ENCODE measurements at places on chromosomes 2 and 18. TPM values are rescaled to one million over a fixed set of nuclear protein-coding genes. Genes with fewer than 3 reads are reported as not detected.

- H3K4me1 ChIP-seq: no peaks in the 10 kb centered on the region
- H3K4me3 ChIP-seq: no peak overlapping the region
- no peak overlapping the region for H3K27ac ChIP-seq
- H3K36me3 ChIP-seq: no peaks in the 10 kb centered on the region
- DNase-seq: no peak
- H3K27me3 ChIP-seq: no peaks in the 10 kb centered on the region
Observed at GRCh38 chr2:206859330-206859739, 80.0 kb upstream of the CPO start.

SPDYA gene
- 0.83 TPM for total RNA-seq

SERPINB11 gene
- total RNA-seq: not detected

DNA sequence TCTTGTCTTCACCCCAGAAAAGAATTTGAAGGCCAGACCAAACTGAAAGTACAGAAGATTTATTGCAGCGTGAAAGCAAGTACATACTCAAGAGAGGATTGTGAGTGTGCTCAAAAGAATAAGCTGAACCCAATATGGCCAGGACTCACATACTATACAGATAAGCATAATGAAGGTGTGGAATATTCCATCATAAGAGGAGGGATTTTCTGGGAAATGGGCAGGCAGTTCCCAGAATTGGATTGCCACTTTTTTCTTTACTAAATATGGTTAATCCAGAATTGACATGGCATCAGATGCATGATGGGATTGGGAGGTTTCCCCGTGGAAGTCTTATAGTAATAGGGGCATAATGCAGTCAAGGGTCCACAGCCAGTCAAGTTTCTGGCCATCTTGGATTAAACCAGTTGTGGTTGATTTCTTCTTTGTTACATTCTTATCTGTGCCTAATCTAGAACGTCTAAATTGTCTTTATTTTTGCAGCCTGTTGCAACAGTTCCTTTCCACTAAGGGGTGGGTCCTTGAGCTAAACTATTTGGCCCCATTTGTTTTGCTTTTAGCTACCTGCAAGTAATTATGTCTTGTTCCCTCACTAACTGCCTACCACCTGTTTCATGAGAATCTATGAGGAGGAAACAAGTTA, 9.0 kb downstream of the SP140L start:
- H3K27ac ChIP-seq: no peak overlapping the region
- no peaks in the 10 kb centered on the region for H3K27me3 ChIP-seq

GRCh38 chr2:174593041-174593440, 4.6 kb downstream of the WIPF1 start:
- no peak for DNase-seq
- H3K27me3 ChIP-seq: no peaks in the 10 kb centered on the region
- peak overlapping the region; percentile 92 for H3K27ac ChIP-seq
- peaks cover 13% of the 10 kb centered on the region for H3K4me1 ChIP-seq

DNA sequence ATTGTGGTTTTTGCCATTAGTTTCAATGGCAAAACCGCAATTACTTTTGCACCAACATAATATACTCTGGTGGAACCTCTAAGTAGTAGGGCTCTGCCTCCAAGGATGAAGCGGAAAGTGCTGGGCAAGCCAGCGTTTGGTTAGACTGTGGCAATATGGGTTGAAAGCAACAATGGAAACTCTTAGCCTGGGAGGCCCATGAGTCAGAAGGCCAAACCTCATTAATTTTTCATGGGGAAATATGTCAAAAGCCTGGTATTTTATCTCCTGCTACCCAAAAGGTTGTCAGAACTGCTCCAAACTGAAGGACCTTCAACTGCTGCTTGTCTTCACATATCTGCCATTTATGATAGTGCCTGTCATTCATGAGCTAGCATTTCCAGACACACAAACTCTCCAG, 179.1 kb upstream of the CYP26B1 start:
- H3K4me1 ChIP-seq: no peaks in the 10 kb centered on the region
- peak; percentile 29 for DNase-seq
- no peaks in the 10 kb centered on the region for H3K27me3 ChIP-seq
- no peak overlapping the region for H3K27ac ChIP-seq
- no peak overlapping the region for H3K4me3 ChIP-seq

- H3K27me3 ChIP-seq: peaks cover 11% of the 10 kb centered on the region
- no peak for DNase-seq
- no peak overlapping the region for H3K27ac ChIP-seq
- no peak overlapping the region for H3K4me3 ChIP-seq
Observed at GRCh38 chr2:65700004-65700651, 267.7 kb upstream of the SPRED2 start.

SIX3 gene
- total RNA-seq: 2.0 TPM

- no peak for DNase-seq
- no peak overlapping the region for H3K27ac ChIP-seq
- no peak overlapping the region for H3K4me3 ChIP-seq
Observed at GRCh38 chr18:73900106-73900835, 247.4 kb downstream of the FBXO15 start.

DNA sequence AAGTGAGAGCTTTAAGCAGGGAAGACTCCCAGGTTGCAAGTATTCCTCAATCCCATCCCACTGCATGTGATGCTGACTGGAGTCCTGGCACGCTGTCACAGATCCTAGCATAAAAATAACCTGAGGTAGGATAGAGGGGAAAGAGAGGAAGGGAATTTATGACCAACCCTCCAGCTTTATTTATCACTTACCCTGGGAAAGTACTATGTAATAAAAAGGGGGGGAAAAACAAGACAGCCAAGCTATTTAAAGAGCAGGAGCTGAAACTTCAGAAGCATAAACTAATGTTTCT, 122.2 kb downstream of the SLC8A1 start:
- H3K27me3 ChIP-seq: no peaks in the 10 kb centered on the region
- peaks cover 8% of the 10 kb centered on the region for H3K4me1 ChIP-seq
- no peak overlapping the region for H3K27ac ChIP-seq
- H3K4me3 ChIP-seq: no peak overlapping the region
- no peak for DNase-seq
- no peaks in the 10 kb centered on the region for H3K36me3 ChIP-seq

TTN gene
- 26.2 TPM for total RNA-seq

DNA sequence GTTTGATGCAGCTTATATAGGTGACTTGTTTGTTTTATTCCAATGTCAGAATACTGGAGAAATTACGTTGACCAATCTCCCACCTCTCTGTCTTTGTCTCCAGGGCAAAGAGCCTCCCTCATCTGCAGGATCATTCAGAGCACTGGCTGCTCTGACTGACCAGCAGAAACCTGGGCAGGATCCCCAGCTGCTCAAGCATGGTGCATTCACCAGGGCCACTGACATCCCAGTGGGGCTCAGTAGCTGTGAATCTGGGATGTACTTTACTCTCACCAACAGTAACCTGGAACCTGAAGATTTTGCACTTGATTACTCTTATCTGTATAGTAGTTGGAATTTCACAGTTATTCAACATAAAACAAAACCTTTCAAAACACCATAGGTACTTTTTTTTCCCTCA, 235.9 kb downstream of the ANKRD36 start:
- no peak for DNase-seq
- no peak overlapping the region for H3K27ac ChIP-seq
- no peak overlapping the region for H3K4me3 ChIP-seq
- H3K27me3 ChIP-seq: no peaks in the 10 kb centered on the region
- H3K36me3 ChIP-seq: no peaks in the 10 kb centered on the region
- no peaks in the 10 kb centered on the region for H3K4me1 ChIP-seq

LYG2 gene
- 0.30 TPM for total RNA-seq

AGXT gene
- total RNA-seq: 1.3 TPM

RNF152 gene
- 22.9 TPM for total RNA-seq

DNA sequence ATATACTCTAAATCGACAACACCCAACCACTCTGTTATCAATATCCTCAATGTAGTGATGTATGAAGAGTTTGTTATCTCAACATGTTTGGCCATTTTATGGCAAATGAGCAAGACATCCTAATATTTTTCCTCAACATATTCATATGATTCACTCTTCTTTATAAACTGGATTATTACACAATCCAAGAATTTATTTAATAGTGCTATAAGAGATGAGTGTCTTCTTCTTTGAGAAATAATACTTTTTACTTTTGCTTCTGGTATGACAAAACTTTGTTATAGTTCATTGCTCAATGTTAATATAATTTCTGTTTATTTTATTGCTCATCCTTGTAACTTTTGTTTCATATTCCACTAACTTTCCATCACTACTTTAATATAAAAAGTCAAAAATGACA, 44.3 kb downstream of the SCN9A start:
- H3K27me3 ChIP-seq: no peaks in the 10 kb centered on the region
- H3K4me3 ChIP-seq: no peak overlapping the region
- H3K36me3 ChIP-seq: no peaks in the 10 kb centered on the region
- no peak for DNase-seq

GRCh38 chr2:10900216-10901109, 11.3 kb upstream of the KCNF1 start:
- no peak overlapping the region for H3K27ac ChIP-seq
- H3K36me3 ChIP-seq: no peaks in the 10 kb centered on the region
- no peaks in the 10 kb centered on the region for H3K27me3 ChIP-seq
- H3K4me1 ChIP-seq: peaks cover 4% of the 10 kb centered on the region
- H3K4me3 ChIP-seq: no peak overlapping the region
- DNase-seq: peak; percentile 39

DNA sequence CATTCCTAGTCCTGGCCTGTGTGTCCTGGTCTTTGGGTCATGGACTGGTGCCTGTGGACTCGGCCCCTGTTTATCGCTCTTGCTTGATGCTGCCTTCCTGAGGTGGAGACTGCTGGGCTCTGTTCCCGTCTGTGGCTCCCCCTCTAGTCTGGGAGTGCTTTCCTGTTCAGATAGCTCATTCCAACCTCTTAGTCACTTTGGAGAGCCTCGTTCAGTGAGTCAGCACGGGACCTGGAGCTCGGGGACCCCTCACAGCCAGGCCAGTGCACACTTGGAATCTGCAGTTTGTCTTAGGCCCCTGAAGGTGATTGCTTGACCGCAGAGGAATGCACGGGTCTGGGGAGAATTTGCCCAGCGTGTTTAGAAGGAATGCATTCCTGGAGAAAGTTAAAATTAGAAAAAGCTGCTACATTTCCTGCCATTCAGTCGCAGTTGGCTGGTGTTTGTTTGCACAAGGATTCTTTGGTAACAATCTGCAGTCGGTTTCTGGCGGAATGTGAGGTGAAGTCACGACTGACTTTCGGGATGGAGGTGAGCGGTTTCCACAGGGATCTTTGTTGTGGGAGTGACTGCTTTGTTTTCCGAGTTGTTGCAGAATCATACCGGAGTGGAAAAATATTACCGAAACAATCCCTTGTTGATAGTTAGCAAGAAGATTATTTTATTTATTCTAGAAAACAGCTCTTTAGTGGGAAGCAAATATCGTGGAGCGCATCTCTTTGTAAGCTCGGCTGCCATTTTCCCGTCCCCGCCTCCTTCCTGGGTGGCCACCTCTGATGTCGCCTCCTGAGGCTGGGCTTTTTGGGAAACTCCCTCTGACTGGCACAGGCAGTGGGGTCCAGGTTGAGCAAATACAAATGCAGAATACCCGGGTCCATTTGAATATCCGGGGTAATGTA, 29.6 kb downstream of the SH3BP4 start:
- peaks cover 47% of the 10 kb centered on the region for H3K4me1 ChIP-seq
- peak; percentile 93 for DNase-seq
- peak overlapping the region; percentile 43 for H3K4me3 ChIP-seq
- H3K36me3 ChIP-seq: peaks cover 2% of the 10 kb centered on the region
- no peaks in the 10 kb centered on the region for H3K27me3 ChIP-seq

- DNase-seq: no peak
- no peaks in the 10 kb centered on the region for H3K4me1 ChIP-seq
- H3K27me3 ChIP-seq: no peaks in the 10 kb centered on the region
- no peak overlapping the region for H3K27ac ChIP-seq
- H3K36me3 ChIP-seq: no peaks in the 10 kb centered on the region
Observed at GRCh38 chr2:46669016-46669415, 189.7 kb downstream of the TMEM247 start.

DNA sequence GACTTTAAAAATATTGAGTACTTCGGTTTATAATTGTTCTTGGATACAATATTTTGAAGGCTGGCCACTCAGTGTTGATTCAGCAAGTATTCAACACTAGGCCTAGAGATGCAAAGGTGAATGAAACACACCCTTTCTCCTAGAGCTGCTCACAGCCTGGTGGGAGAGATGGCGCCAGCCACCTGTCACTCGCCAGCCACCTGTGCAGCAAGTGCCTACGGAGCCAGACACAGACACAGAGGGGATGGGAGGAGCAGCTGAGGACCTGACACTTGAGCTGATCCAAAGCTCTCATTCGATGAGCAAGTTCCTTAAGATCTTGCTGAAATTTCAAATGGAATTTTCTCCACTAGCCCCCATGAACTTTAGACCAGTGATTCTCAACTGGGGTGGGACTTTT, 151.1 kb upstream of the RIOK3 start:
- no peak overlapping the region for H3K27ac ChIP-seq
- H3K36me3 ChIP-seq: no peaks in the 10 kb centered on the region
- DNase-seq: peak; percentile 9
- H3K27me3 ChIP-seq: no peaks in the 10 kb centered on the region
- peaks cover 12% of the 10 kb centered on the region for H3K4me1 ChIP-seq

- no peaks in the 10 kb centered on the region for H3K36me3 ChIP-seq
- H3K4me1 ChIP-seq: no peaks in the 10 kb centered on the region
- H3K27ac ChIP-seq: no peak overlapping the region
- no peak overlapping the region for H3K4me3 ChIP-seq
Observed at GRCh38 chr18:77668219-77668618, 418.6 kb downstream of the GALR1 start.

PLCD4 gene
- 0.71 TPM for total RNA-seq

DNA sequence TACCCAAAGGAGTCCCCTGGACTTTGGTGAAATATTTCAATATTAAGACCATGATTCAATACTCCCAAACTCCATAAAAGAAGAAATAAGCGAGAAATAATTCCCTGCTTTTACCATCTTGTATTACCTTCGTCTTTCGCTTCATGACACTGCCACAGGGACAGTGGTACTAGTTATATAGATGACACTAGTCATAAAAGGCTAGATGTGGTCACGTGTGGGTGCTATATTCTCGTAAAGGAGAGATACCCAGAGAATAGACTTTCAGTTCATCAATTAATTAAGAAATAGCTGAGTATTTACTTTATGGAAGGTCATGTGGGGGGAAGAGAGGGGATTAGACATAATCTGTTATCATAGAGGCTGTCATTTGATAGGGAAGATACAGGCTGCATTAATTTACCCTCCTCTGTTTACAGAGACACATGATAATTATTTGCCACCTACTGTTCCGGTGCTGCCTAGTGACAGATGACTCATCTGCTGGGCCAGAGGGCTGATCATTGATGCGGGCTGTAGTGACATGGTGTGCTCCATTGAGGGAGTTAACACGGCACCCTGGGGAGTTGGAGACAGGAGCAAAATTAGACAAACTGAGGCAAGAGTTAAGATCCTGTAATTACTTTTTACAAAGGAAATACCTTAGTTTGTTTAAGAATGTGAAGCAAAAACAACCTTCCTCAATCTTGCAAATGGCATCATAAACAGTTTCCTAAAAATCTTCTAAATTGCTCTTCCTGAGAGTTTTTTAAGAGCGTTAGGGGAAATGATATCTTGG, 78.2 kb upstream of the ITGB6 start:
- H3K4me3 ChIP-seq: no peak overlapping the region
- H3K4me1 ChIP-seq: no peaks in the 10 kb centered on the region
- no peaks in the 10 kb centered on the region for H3K27me3 ChIP-seq
- H3K27ac ChIP-seq: no peak overlapping the region
